ENCODE measurements at places on chromosomes 1 and 21. TPM values are rescaled to one million over a fixed set of nuclear protein-coding genes. Genes with fewer than 3 reads are reported as not detected.

GRCh38 chr1:194548071-194548470 lies 1361.7 kb upstream of the B3GALT2 start:
- H3K27me3 ChIP-seq = no peaks in the 10 kb centered on the region
- H3K4me1 ChIP-seq = no peaks in the 10 kb centered on the region
- H3K36me3 ChIP-seq = no peaks in the 10 kb centered on the region
- DNase-seq = no peak
- no peak overlapping the region for H3K27ac ChIP-seq

DNA sequence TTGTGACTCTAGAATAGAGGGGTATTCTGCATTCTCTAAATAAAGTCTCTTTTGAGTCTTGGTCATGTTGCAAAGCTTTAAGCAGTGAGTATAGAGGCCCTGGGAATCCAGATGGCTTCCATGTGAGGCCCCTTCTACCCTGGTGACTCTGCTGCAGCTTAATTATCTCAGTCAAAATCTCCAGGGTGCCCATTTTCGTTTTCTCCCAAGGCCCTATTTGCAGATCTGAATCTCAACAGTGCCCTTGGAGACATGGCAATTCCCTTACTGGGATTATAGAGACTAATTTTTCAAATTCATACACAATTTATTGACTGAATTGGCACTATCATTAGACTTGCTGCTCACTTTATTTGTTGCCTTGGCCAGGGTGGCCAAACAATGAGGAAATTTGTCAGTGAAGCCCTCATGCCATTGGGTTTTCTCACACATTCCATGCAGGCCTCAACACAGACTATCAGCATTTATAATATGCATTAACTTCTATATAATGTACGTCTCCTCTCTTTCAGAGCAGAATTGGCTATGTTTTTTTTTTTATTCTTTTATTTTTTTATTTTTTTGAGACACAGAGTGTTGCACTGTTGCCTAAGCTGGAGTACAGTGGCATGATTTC lies 35.1 kb downstream of the PROX1 start:
- H3K4me3 ChIP-seq = no peak overlapping the region
- no peaks in the 10 kb centered on the region for H3K27me3 ChIP-seq
- DNase-seq = no peak
- no peak overlapping the region for H3K27ac ChIP-seq

- no peaks in the 10 kb centered on the region for H3K27me3 ChIP-seq
- no peak for DNase-seq
- no peak overlapping the region for H3K4me3 ChIP-seq
- no peaks in the 10 kb centered on the region for H3K4me1 ChIP-seq
- H3K36me3 ChIP-seq = no peaks in the 10 kb centered on the region
- H3K27ac ChIP-seq = no peak overlapping the region
Observed at GRCh38 chr1:111600886-111601386, 18.7 kb upstream of the RAP1A start.

- no peak overlapping the region for H3K27ac ChIP-seq
- no peaks in the 10 kb centered on the region for H3K36me3 ChIP-seq
- H3K4me1 ChIP-seq = no peaks in the 10 kb centered on the region
- no peak for DNase-seq
Observed at GRCh38 chr1:44442791-44443190, 37.7 kb downstream of the RNF220 start.

MYOG gene
- total RNA-seq = not detected

GRCh38 chr1:153796786-153797659 lies 21.8 kb downstream of the SLC27A3 start:
- H3K36me3 ChIP-seq = no peaks in the 10 kb centered on the region
- no peaks in the 10 kb centered on the region for H3K27me3 ChIP-seq
- DNase-seq = peak; percentile 85
- no peaks in the 10 kb centered on the region for H3K4me1 ChIP-seq

DNA sequence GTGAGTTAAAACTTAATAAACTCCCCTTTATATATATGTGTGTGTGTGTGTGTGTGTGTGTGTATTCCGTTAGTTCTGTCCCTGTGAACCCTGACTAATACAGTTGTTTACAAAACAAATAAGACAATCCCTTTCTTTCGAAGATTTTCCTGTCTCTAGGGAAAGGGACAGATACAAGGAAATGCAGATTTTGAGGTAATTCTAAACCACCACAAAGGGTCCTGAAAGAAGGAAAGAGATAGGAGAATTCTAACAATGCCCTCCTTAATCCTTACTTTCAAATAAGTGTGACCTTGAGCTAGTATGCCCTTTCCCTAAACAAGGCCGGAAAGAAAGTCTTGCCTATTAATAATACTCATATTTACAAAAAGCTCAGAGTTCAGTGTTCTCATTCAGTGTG lies 164.8 kb upstream of the COL11A1 start:
- H3K4me1 ChIP-seq = no peaks in the 10 kb centered on the region
- DNase-seq = no peak
- H3K36me3 ChIP-seq = no peaks in the 10 kb centered on the region
- H3K27ac ChIP-seq = no peak overlapping the region
- no peak overlapping the region for H3K4me3 ChIP-seq
- H3K27me3 ChIP-seq = no peaks in the 10 kb centered on the region

- peaks cover 2% of the 10 kb centered on the region for H3K4me1 ChIP-seq
- peaks cover 6% of the 10 kb centered on the region for H3K36me3 ChIP-seq
- H3K27me3 ChIP-seq = no peaks in the 10 kb centered on the region
- no peak overlapping the region for H3K27ac ChIP-seq
Observed at GRCh38 chr1:36091698-36092097, 3.0 kb downstream of the ADPRS start.

KLF17 gene
- total RNA-seq = not detected

STUM gene
- total RNA-seq = 1.6 TPM

GRCh38 chr1:164054331-164054730 lies 504.7 kb upstream of the PBX1 start:
- H3K27me3 ChIP-seq = no peaks in the 10 kb centered on the region
- no peaks in the 10 kb centered on the region for H3K36me3 ChIP-seq
- H3K4me1 ChIP-seq = no peaks in the 10 kb centered on the region

DNA sequence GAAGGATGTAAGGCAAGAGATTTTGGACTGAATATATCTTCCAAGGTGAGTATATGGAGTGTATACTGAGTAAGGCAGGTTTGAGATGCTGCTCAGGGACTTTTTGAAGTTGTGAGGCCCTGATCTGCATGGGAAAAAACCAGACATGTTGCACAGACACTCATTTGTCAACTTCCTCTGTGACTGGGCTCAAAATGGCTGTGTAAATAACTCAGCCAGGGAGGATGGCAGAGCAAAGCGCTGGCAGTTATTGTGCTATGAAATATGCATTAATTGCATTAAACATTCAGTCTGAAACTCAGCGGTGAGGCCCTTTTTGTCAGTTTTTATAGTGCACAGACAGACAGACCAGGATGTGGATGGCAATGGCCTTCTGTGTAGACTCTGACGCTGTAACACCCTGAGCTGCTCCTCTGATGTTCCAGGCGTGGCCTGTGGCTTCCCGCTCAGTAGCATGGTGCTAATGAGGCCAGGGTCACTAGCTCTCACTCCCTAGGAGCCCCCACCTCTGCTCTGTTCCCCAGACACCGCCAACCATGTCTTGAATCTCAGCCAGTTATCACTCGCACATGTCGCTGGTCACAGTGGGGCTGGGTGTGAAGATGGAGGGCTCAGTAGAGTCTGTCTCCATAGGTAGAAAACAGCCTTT lies 307.0 kb upstream of the PROX1 start:
- H3K4me3 ChIP-seq = no peak overlapping the region
- no peaks in the 10 kb centered on the region for H3K27me3 ChIP-seq
- no peak overlapping the region for H3K27ac ChIP-seq
- H3K36me3 ChIP-seq = no peaks in the 10 kb centered on the region
- H3K4me1 ChIP-seq = no peaks in the 10 kb centered on the region
- no peak for DNase-seq

- no peak overlapping the region for H3K4me3 ChIP-seq
- DNase-seq = no peak
- H3K27me3 ChIP-seq = no peaks in the 10 kb centered on the region
- no peaks in the 10 kb centered on the region for H3K4me1 ChIP-seq
Observed at GRCh38 chr1:248759644-248760043, 4.1 kb upstream of the LYPD8 start.

DNA sequence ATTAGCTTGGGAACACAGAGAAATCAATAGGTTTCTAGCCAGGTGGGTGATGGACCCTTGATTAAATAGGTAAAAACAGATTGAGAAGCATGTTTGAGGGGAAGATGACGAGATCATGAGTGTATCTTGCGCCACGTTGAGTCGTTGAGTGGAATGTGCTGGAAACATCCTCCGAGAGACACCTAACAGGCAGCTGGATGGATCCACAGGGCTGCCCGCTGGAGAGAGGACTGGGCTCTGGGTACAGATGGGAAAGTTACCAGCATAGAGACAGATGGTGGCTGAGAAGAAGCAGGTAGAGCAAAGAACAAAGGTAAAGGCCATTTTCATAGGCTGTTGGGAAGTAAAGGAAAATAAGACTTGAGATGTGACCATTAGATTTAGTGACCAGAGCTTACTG lies 15.6 kb downstream of the BATF3 start:
- H3K4me1 ChIP-seq = no peaks in the 10 kb centered on the region
- DNase-seq = no peak
- H3K4me3 ChIP-seq = no peak overlapping the region
- H3K27ac ChIP-seq = no peak overlapping the region

- no peak overlapping the region for H3K27ac ChIP-seq
- no peaks in the 10 kb centered on the region for H3K4me1 ChIP-seq
- no peaks in the 10 kb centered on the region for H3K27me3 ChIP-seq
- DNase-seq = no peak
- no peaks in the 10 kb centered on the region for H3K36me3 ChIP-seq
Observed at GRCh38 chr1:1038694-1039093, 18.8 kb downstream of the AGRN start.

GRCh38 chr1:217369996-217370551 lies 260.8 kb downstream of the GPATCH2 start:
- DNase-seq = no peak
- no peak overlapping the region for H3K4me3 ChIP-seq
- H3K27ac ChIP-seq = no peak overlapping the region
- H3K36me3 ChIP-seq = no peaks in the 10 kb centered on the region
- no peaks in the 10 kb centered on the region for H3K4me1 ChIP-seq

NES gene
- 50.7 TPM for total RNA-seq

DNA sequence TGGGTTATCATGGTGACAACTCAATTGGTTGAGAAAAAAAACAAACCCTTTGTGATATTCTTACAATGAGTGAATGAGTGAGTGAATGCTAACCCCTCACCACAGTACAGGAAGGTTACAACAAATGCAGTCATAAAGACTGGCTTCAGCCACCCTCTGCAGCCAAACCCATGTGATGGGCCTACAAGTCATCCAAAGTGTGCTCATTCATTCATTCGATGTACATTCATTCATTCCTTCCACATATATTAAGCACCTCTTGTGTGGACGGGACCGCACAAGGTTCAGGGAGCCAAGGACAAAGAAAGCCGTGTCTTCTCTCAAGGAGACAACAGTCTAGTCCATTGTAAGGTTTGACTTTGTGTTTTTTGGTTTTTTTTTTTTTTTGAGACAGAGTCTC lies 49.4 kb downstream of the WDR4 start:
- no peak overlapping the region for H3K27ac ChIP-seq
- H3K4me1 ChIP-seq = no peaks in the 10 kb centered on the region
- no peak for DNase-seq
- H3K27me3 ChIP-seq = no peaks in the 10 kb centered on the region
- H3K4me3 ChIP-seq = no peak overlapping the region

RHBDL2 gene
- 2.1 TPM for total RNA-seq

CHI3L2 gene
- 27.2 TPM for total RNA-seq

DNA sequence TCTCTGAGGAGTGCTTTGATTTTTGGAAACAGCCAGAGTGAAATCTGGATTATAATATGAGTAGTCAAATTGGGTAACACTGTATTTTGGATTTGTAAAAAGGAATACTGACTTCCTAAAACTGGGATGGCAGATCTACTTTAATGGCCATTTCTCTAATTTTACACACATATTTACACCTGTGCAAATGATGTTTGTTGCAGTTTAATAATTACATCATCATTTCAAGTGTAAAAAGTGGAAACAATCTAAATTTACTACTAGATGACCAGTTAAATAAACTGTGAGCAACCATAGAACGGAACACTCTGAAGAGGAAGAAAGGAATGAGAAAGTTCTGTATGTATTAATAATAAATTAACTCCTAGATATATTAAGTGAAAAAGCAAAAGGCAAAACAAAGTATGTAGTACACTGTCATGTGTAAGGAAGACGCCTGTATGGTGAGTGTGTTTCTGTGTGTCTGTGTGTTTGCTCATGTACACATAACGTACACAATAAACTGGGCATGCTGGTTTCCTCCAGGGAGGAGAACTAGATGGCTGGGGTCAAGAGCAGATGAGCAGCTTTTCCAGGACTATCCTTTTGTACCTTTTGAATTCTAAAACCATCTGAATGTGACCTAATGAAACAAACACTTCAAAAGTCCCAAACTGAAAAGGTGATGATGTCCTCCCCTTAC lies 2.9 kb upstream of the RHEX start:
- no peak overlapping the region for H3K4me3 ChIP-seq
- no peaks in the 10 kb centered on the region for H3K27me3 ChIP-seq
- H3K4me1 ChIP-seq = no peaks in the 10 kb centered on the region
- no peaks in the 10 kb centered on the region for H3K36me3 ChIP-seq
- DNase-seq = no peak
- no peak overlapping the region for H3K27ac ChIP-seq

DNA sequence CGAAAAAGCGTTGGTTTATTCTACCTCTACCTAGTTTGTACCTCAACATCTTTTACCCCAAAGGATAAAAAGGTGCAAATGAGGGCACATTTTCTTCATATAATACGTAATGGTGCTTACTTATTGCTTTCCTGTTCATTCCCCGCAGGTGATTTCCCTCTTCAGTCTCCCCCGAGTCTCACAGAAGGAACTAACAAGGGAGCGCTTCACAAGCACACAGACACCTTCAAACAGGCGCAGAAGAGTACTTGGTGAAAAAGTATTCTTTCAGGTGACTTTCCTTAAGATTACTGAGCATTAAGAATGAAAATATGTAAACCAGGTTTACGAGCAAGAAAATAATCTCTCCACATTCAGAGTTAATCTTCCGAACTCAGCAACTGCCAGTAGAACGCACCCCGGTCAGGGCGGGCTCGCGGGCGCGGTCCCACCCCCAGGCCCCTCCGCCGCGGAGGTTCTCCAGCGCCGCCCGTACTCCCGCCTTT lies 511 bp upstream of the RABGAP1L start:
- H3K4me1 ChIP-seq = no peaks in the 10 kb centered on the region
- no peaks in the 10 kb centered on the region for H3K27me3 ChIP-seq
- DNase-seq = no peak
- H3K36me3 ChIP-seq = no peaks in the 10 kb centered on the region
- peak overlapping the region; percentile 89 for H3K27ac ChIP-seq
- H3K4me3 ChIP-seq = peak overlapping the region; percentile 86

SNIP1 gene
- total RNA-seq = 20.1 TPM

Measured in kidney (tissue), 22 donors.